Left renal pelvis (tissue), 4 donors: ENCODE measurements at places on chromosomes 11 and 22.
A peak's percentile ranks its signal among the peaks of the same experiment; 100 is the strongest.

GRCh38 chr22:38681582-38682335 lies at the start of gene TOMM22:
TOMM22 (plus strand) TSS chr22:38681957; CDS start chr22:38681979, 22 bp downstream.
- peak; percentile 72 for DNase-seq

DNA sequence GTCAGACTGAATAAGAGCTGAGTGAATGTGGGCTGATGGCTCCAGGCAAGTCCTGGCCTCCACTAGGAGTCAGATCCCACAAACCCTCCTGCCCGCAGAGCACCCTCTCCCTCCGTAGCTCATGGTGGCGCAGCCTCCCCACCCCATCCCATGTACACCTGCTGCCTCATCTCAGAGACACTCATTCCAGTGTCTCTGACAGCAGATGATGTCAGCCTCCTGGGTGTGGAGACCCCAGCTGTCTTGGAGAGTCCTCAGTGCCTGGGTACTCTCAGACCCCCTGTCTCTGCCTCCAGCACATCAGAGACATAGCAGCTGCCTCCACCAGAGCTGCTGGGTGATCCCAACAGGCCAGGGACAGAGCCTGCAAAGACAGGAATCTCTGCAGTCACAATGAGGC lies 9.5 kb downstream of the IGLL5 start:
- no peak for DNase-seq

GRCh38 chr11:69005631-69006368 lies 7.2 kb downstream of the MRGPRF start:
- no peak for DNase-seq

- DNase-seq, result no peak
These were observed 67.3 kb downstream of the HIPK3 start for GRCh38 chr11:33324302-33324985.

DNA sequence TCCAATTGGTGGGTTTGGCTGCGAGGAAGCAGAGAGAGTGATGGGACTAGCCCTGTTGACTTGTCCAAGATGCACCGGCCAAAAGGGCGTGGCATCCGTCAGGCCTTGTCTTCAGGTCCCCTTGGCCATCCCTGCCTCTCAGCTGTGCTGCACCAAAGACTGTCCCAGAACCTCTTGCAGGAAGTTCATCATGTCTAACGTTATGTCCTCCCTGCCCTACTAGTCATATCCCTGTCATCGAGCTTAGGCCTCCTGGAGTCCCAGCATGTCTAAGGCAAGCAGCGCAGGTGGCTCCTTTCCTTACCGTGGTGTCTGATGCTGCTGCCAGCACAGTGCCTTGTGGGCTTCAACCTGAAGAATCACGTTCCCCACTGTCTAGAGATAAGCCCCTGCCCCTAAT lies 51.2 kb downstream of the NECTIN1 start:
- no peak for DNase-seq

GRCh38 chr11:33861941-33862589 lies 29.8 kb downstream of the LMO2 start:
- DNase-seq, result no peak
